SJCRH30 (cell line): ENCODE measurements at places on chromosomes 7 and 10.

DNA sequence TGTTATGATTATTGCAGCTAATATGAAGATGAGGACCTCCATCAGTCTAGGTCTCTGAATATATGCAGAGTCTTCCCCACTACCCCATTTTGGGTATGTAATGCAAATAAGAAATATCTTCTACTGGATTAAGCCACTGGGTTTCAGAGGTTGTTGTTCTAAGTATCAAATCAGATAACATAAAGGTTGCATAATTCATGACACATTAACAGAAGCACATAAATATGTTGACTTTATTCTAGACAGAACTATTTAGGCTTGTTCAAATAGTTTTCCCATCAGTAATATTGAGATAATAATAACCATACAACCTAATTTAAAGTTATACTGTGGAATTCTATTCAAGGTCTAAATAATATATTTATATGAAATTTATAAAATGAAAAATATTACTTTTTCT, 157.1 kb downstream of the ETV1 start:
- no peak for DNase-seq

GRCh38 chr7:154869436-154869835, 133.5 kb downstream of the PAXIP1 start:
- DNase-seq = no peak

DNA sequence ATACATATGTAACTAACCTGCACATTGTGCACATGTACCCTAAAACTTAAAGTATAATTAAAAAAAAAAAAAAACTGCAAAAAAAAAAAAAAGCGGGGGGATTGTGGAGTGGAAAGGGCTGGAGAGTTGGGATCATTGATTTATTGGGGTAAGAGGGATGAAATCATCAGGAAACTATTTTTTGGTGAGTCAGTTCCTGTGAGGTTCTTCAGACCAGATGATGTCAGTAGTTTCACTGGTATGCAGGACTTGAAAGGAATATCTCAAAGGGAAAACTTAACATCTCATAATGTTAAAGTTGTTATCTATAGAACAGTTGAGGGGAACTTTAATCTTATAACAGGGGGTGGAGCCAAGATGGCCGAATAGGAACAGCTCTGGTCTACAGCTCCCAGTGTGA, 32.6 kb upstream of the TECTB start:
- DNase-seq = no peak

DNA sequence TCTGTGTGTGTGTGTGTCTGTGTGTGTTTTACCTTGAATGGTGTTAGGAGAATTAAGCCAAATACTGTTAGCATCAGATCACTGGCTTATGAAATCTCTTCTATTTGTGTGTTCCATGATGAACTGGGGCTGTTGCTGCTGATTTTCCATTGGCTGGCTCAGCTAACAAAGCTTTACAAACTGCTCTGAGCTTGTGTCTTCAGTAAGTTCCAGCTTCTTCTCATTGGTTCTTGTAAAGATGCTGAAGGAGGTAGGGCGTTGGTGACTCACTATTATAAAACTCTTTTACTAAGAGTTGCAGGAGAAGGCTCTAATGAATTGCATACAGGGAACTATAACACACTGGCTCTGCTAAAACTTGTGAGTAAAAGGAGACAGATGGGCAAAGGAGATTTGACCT, 136.4 kb upstream of the PRKCQ start:
- no peak for DNase-seq

DNA sequence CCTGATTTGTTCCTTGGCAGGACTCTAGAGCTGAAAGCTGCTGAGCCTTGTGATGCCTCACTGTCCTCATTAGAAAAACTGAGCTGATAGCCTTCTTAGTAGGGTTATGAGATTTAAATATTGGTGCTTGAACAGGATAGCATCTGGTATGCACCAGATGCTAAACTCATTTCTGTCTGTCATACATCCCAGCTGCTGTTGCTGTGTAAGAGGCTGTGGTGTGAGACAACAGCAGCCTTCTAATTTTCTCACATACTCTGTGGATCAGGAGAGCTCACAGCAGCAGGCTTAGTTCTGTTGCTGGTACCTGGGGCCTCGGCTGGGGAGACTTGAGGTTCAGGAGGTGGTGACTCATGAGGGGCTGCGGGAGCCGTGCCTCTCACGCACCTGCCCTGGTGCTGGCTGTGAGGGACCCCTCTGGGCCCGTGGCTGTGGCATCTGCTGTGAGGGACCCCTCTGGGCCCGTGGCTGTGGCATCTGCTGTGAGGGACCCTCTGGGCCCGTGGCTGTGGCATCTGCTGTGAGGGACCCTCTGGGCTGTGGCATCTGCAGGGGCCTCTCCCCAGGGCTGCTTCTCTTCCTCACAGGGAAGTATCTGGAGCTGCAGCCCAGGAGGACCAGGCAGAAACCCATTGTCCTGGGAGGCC, 12.5 kb downstream of the DYNC2I1 start:
- DNase-seq = peak; percentile 19

GRCh38 chr7:103141753-103142404, 7.0 kb downstream of the NAPEPLD start:
- peak; percentile 28 for DNase-seq

GRCh38 chr7:63925626-63926460, 72.8 kb upstream of the ZNF722 start:
- no peak for DNase-seq

- DNase-seq = no peak
Observed at GRCh38 chr10:73653701-73654100, 2.1 kb downstream of the SYNPO2L start.

- DNase-seq = no peak
Observed at GRCh38 chr7:117041007-117041406, 87.7 kb downstream of the ST7 start.

- DNase-seq = peak; percentile 7
Observed at GRCh38 chr10:70985824-70986622, 97.7 kb upstream of the PCBD1 start.

DNA sequence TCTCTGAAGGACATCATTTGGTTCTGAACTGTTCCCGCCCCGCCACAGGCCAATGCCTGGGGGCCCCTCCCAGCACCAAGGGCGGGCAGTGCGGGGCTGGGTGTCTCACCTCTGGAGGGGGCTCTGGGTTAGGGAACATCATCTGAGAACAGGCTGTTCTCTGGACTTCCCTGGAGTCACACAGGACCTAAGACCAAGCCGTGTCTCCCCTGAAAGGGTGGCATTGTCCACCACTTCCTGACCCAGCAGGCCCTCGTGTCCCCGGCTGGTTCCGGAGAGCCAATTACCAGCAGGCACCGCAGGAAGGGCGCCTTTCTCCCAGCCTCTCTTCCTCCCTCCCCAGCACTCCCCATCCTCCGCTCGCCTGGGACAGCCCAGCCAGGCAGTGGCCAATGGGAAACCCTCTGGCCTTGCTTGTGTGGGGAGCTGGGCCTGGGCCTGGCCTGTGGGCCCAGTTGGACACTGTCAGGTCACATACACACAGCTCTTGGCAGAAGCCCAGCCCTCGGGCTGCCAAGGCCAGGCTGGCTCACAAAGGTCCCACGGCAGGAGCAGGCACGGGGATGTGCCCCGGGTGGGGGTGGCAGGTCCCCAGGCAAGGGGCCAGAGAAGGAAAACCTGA, 119.5 kb downstream of the SPDYE5 start:
- no peak for DNase-seq

DNA sequence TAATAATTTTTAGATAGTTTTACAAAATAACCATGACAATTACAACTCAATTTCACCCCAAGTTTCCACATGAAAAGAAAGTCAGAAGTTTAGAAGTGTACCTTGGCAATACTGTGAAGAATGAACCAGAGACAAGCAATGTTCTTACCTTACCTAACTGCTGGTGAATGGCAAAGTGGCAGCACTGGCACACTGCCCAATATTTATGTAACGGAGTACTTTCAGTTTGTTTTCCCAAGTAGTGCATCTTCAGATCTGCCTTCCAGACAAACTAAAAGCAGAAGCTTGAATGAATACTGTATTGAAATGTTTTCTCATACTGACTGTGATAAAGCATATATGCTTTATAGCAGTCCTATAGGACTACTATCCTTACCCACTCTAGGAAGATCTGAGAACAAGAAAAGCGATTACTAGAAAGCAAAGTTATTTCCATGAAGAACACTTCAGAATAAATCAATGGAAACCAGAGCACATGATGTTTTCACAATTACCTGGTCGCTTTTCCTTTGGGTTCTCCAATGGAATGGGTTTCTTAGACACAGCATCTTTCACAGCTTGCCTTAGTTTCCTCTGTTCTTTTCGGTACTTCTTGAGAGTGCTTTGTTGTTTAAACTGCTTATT, 1.5 kb downstream of the NOC3L start:
- DNase-seq = no peak

DNA sequence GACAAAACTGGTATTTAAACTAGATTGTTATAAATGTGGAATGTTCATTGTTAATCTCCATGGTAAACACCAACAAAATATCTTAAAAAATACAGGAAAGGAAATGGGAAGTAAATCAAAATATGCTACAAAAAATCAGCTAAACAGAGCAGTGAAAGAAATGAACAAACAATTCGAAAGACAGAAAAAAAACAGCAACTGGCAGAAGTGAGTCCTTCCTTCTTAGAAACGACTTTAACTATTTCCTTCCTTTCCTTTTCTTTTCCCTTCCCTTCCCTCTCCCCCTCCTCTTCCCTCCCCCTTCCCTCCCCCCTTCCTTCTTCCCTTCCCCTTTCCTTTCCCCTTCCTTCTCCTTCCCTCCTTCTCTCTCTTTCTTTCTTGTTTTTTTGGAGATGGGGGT, 12.8 kb downstream of the ZNF248 start:
- DNase-seq = no peak

GRCh38 chr10:61486738-61487396, 33.7 kb upstream of the TMEM26 start:
- DNase-seq = no peak

DNA sequence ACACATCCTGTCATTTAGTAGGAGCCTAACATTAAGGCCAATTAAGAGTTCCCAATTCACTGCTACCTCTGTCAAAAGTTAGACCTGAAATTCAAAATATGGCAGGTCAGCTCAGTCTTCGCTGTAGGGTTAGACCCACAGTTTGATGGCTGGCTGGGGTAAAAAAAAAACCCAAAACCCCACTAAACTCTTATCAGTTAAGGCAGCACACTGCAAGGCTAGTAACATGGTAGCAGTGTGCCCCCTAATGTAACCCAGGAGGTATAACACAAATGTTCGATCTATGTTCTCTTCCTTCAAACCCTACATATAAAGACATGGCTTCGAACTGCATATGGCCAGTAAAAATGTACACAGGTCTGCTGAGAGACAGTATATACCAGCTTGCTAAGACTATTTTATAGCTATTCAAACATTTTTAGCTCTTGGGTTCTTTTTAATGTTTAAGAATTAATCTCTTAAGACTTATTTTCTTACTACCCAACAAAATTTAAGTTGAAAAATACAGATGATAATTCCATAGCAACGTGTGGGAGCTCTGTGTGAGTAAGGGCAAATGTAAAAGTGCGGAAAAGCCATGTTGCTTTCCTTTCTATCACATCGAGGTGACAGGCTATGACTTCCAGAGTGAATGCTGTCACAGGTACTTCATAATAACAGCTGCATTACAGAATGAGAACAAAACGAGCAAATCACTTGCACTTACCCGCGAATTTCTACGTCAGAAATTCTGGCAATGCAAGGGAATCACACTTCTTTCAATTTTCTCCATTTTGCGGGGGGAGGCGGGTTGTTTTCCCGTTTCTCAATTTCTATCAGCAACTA, 168.4 kb upstream of the IMMP2L start:
- DNase-seq = peak; percentile 42

DNA sequence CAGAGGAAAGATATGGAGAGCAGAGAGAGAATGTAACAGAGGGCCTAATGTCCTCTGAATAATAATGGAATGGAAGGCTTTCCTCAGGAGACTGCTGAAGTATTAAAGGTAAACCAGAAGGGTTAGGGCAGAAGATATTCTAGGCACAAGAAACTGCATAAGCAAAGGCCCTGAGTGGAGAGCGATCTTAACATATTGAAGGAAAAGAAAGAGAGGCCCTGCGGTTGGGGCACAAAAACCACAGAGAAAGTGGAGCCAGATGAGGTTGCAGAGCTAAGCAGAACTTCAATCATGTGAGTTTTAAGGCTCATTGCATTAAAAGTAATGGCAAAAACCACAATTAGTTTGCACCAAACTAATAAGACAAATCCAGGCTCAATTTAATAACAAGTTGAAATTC, 115.8 kb upstream of the VSTM2A start:
- DNase-seq = no peak

DNA sequence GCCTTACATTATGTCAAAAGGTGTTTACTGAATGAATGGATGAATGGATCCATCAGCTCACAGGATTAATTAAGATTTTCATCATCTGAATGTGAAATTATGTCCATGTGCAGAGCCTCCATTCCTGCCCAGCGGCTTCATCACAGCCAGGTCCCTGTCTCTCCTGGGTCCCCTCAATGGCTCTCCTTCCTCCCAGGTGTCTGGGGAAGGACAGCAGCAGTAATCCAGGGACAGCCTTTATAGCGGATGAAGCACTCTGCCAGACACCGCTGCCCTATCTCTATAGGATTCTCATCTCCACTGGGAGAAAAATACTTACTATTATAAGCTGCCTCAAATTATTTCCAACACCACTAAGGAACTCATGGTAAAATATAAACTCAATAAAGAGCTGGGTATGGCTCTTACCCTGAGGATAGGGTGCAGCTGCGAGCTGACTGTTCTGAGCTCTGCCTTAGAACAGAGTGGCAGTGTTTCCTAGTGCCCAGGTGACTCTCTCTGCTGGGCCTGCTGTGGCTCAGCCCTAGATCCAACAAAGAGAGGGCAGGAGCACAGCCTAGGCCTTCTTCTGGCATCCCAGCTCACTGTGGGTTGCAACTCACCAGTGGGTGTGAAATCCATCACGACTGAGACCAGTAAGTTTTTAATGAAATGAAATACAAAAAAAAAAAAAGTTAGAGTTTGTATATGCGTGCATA, 38.3 kb downstream of the GPRIN2 start:
- DNase-seq = no peak

DNA sequence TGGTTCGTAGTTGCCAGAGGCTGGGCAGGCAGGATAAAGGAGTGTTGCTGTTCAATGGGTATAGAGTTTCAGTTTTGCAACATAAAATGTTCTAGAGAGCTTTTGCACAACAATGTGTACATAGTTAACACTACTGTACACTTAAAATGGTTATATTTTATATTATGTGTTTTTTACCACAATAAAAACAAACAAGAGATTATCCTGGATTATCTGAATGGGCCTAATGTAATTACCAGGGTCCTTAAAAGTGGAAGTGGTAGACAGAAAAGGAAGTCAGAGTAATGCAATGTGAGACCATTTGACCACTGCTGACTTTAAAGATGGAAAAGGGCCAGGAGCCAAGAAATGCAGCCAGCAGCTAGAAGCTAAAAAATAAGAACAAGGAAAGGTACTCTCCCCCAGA, 159.7 kb downstream of the SGMS1 start:
- peak; percentile 25 for DNase-seq

GRCh38 chr7:94675356-94675755, 19.4 kb upstream of the SGCE start:
- DNase-seq = no peak

- DNase-seq = no peak
Observed at GRCh38 chr10:71846816-71847215, 4.2 kb downstream of the PSAP start.
